ENCODE measurements at places on chromosomes 5 and 9.
A peak's percentile ranks its signal among the peaks of the same experiment; 100 is the strongest.

DNA sequence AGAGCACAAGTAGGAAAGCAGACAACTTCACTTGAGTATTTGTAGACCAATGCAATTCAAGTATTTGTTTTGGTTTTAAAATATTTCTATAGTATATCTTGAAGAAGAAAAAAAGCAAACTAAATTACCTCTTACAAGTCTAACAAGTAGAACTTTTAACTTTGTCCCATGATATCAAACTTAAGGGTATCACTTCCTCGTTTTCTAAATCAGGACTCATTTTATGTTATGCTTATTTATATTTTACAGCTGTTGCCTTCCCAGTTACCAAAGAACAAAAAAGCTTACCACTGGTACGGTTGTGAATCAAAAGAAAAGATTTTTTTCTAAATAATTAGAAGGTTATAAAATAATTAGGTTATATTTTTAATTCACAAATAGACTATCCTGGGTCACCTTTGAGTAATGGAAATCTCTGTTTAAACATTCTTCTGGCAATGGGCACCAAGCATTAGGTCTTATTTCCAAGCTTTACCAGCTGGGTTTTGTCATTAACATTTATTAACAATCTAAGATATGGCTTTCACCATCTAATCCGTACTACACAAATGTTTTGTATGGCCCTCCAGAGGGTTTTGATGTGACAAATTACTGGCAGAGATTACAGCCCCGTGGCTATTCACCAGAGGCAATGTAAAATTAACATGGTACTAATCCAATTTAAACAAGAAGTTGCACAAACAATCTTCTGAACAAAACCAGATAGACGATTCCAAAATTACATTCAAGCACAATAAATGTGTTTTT, 63.6 kb downstream of the CEP120 start:
- DNase-seq: no peak

DNA sequence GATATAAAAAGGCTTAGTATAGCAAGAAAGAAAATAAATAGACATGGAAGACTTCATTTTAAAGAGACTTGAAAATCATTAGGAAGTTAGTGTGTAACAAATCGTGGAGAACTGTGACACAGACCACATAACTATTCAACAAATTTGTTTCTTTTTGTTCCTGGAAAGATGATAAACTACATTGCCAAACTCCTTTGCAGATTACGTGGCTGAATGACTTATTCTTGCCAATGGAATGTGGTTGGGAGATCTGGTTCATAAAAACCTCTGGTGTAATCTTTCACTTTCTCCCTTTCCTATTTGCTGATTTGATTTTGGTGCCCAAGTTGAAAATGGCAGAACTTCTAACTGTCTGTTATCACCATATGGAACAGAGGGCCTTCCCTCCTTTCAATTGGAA, 328.9 kb upstream of the MEF2C start:
- peak; percentile 78 for DNase-seq

DNA sequence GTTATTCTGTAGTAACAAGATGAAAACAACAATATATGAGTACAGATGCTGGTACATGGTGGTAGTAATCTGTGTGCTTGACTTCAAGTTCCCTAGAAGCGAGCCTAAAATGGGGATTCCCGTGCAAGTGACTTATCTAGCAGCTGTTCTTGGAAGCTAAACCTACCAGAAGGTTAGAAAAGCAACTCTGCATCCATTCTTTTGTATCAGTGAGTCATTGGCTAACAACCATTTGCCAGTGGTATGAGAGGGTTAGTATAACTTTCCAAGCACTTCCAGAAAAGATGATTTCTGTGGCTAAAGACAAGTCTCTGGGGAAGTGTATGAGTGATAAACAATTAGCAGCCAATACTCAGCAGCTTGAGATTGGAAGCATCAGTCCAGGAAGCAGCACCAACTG, 787.7 kb upstream of the CDH6 start:
- peak; percentile 69 for DNase-seq

- peak; percentile 13 for DNase-seq
Measured at GRCh38 chr5:42250-42649, 49.7 kb upstream of the PLEKHG4B start.

DNA sequence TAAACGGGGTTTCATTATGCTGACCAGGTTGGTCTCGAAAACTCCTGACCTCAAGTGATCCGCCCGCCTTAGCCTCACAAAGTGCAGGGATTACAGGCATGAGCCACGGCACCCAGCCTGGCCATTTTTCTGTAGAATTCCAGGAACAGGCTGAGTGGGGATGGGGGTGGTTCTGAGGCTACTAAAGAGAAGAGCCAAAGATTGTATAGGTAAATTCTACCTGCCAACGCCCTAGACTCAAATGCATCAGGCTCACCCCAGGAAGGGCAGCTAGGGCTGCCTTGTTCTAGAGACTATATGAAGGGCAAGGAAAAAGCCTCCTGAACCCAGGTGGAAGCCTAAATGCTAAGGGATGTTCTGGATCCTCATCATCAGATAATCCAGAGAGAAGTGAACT, 1.6 kb upstream of the C5orf52 start:
- DNase-seq: no peak

DNA sequence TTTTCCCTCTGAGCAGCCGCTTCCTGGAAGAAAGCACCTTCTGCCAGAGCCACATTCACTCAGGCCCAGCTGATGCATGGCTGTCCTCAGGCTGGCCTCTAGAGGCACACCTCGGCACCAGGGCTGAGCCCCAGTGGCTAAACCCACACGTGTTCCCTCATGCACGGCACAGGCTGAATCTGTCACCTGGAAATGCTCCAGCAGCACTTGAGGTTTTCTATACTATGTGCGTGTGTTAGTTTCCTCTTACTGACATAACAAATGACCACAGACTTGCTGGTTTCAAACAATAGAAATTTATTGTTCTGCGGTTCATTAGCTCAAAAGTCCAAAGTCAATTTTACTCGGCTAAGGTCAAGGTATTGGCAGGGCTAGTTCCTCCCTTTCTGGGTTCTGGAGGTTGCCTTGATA, 141.4 kb downstream of the LRRC70 start:
- DNase-seq: no peak

GRCh38 chr5:176899946-176900779, 1.0 kb upstream of the HK3 start:
- no peak for DNase-seq

DNA sequence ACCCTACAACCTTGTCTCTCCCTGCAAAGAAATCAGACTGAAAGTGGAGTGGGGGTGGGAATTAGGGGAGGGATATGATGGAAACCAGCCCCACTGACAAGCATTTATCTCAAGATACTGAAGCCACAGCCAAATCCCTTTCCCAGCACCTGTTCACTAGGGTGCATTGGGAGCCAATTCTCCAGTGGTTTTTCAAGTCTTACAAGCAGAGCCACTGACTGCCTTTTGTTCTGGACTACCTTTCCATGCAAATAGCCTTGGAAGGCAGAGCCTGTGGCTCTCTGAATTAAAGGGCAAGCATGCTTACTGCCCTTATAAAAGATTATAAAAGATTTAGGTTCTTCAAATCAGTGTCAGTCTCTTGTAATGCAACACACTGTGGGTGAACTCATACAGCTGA, 8.8 kb upstream of the GGTA1 start:
- DNase-seq: no peak

Data from brain microvascular endothelial cell (primary cell).